ENCODE measurements at places on chromosomes 4 and X. TPM values are rescaled to one million over a fixed set of nuclear protein-coding genes. Genes with fewer than 3 reads are reported as not detected.

The RPS6KA6 gene
- total RNA-seq = 11.9 TPM

The USP38 gene
- 31.1 TPM for total RNA-seq

The ARHGEF6 gene
- total RNA-seq = 2.7 TPM

The CT47A1 gene
- total RNA-seq = not detected

The COL25A1 gene
- total RNA-seq = 0.29 TPM

The CTAG1A gene
- not detected for total RNA-seq

GRCh38 chr4:128424527-128425497 is 137.2 kb upstream of the PGRMC2 start:
- no peaks in the 10 kb centered on the region for H3K36me3 ChIP-seq
- no peaks in the 10 kb centered on the region for H3K4me1 ChIP-seq
- no peaks in the 10 kb centered on the region for H3K27me3 ChIP-seq
- no peak for DNase-seq
- no peak overlapping the region for H3K4me3 ChIP-seq
- H3K27ac ChIP-seq = no peak overlapping the region

DNA sequence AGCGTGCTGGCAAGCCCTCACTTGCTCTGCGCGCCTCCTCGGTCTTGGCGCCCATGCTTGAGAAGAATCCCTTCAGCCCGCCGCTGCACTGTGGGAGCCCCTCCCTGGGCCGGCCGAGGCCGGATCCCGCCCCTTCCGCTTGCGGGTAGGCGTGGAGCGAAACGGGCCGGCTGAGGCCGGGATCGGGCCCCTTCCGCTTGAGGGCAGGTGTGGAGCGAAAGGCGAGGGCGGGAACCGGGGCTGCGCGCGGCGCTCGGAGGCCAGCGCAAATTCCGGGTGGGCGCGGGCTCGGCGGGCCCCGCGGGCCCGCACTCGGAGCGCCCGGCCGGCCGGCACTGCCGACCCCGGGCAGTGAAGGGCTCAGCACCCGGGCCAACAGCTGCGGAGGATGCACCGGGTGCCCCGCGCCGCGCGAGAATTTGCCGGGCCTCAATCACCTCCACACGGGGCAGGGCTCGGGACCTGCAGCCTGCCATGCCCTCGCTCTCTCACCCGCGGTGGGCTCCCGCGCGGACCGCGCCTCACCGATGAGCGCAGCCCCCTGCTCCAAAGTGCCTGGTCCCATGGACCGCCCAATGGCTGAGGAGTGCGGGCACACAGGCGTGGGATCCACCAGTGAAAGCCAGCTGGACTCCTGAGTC is 58.1 kb upstream of the GBA3 start:
- H3K36me3 ChIP-seq = no peaks in the 10 kb centered on the region
- no peak for DNase-seq
- no peaks in the 10 kb centered on the region for H3K4me1 ChIP-seq
- no peaks in the 10 kb centered on the region for H3K27me3 ChIP-seq

DNA sequence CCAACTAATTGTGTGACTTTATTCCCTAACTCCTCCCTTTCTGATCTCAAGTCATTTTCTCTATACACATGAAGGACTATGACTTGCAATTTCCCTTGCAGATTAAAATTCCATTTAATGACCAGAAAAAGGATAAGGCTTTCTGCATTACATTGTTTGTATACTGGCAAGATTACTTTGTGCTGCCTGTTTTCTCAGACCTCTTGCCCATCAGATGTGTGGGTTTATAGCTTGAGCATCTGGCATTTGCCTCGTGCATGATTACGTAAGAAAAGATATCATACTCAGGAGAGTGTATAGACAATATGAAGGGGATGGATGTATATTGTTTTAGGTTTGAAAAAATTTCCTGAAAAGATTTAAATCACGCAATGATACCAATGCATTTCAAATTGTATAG is 593.8 kb upstream of the SLIT2 start:
- H3K27ac ChIP-seq = no peak overlapping the region
- DNase-seq = no peak
- H3K4me1 ChIP-seq = no peaks in the 10 kb centered on the region

GRCh38 chrX:16012250-16012649 is 111.1 kb upstream of the GRPR start:
- H3K27me3 ChIP-seq = no peaks in the 10 kb centered on the region
- no peak overlapping the region for H3K27ac ChIP-seq
- no peak overlapping the region for H3K4me3 ChIP-seq
- H3K36me3 ChIP-seq = no peaks in the 10 kb centered on the region
- no peak for DNase-seq
- no peaks in the 10 kb centered on the region for H3K4me1 ChIP-seq

Data from colonic mucosa (tissue), 4 donors.